ENCODE measurements at places on chromosomes 7 and 10. TPM values are rescaled to one million over a fixed set of nuclear protein-coding genes. Genes with fewer than 3 reads are reported as not detected.

The NKX6-2 gene
- total RNA-seq = not detected

The CLCN1 gene
- total RNA-seq = not detected

The OR2F2 gene
- not detected for total RNA-seq

The GDF10 gene
- total RNA-seq = under 0.01 TPM

The MSMB gene
- total RNA-seq = not detected

The ST8SIA6 gene
- not detected for total RNA-seq

The ASB4 gene
- total RNA-seq = not detected

The AS3MT gene
- 8.2 TPM for total RNA-seq

The DPYSL4 gene
- total RNA-seq = 2.6 TPM

The MYL7 gene
- not detected for total RNA-seq

The RADIL gene
- total RNA-seq = 1.5 TPM

All from aortic smooth muscle cell (primary cell).